A549 treated with DMSO at 1 μM for 4 hours (cell line): ENCODE measurements at places on chromosomes 11 and 22. TPM values are rescaled to one million over a fixed set of nuclear protein-coding genes. Genes with fewer than 3 reads are reported as not detected.

NAALADL1 gene
- not detected in 5 replicates for total RNA-seq

LRFN4 gene
- total RNA-seq, result 53.6 to 81.7 TPM (median 67.6 TPM) in 5 replicates

OR8D4 gene
- total RNA-seq, result not detected in 5 replicates

SCGB1C1 gene
- not detected in 5 replicates for total RNA-seq

OR56A1 gene
- not detected in 5 replicates for total RNA-seq

SYT9 gene
- 0.13 to 0.25 TPM (median 0.17 TPM) in 5 replicates for total RNA-seq

TREH gene
- 0.05 TPM in 1 of 5 replicates, not detected in the others for total RNA-seq

PKDREJ gene
- total RNA-seq, result not detected in 5 replicates

TSGA10IP gene
- not detected in 5 replicates for total RNA-seq

ZDHHC24 gene
- 7.8 to 13.8 TPM (median 12.9 TPM) in 5 replicates for total RNA-seq

RIBC2 gene
- 2.3 to 3.2 TPM (median 2.7 TPM) in 5 replicates for total RNA-seq

CRACR2B gene
- total RNA-seq, result 3.1 to 4.7 TPM (median 3.6 TPM) in 5 replicates

ROBO4 gene
- total RNA-seq, result 0.02 to 0.07 TPM in 2 of 5 replicates, not detected in the others

GLB1L3 gene
- 0.04 TPM in 1 of 5 replicates, not detected in the others for total RNA-seq

C11orf86 gene
- total RNA-seq, result 28.5 to 55.5 TPM (median 43.6 TPM) in 5 replicates

CBX7 gene
- total RNA-seq, result 0.84 to 1.5 TPM (median 1.3 TPM) in 5 replicates

C11orf97 gene
- total RNA-seq, result not detected in 5 replicates

OR5B21 gene
- total RNA-seq, result not detected in 5 replicates

TNNI2 gene
- not detected in 5 replicates for total RNA-seq

MPPED2 gene
- total RNA-seq, result not detected in 5 replicates

OR8D1 gene
- total RNA-seq, result not detected in 5 replicates

SUSD2 gene
- total RNA-seq, result 54.2 to 70.2 TPM (median 58.4 TPM) in 5 replicates

ELF5 gene
- not detected in 5 replicates for total RNA-seq

DDX25 gene
- 0.04 to 0.32 TPM (median 0.06 TPM) in 3 of 5 replicates, not detected in the others for total RNA-seq

FAM227A gene
- total RNA-seq, result 0.66 to 1.1 TPM (median 0.73 TPM) in 5 replicates

CSF2RB gene
- 0.01 TPM in 1 of 5 replicates, not detected in the others for total RNA-seq

MUC6 gene
- total RNA-seq, result 0.01 TPM in 2 of 5 replicates, not detected in the others

C11orf68 gene
- 58.3 to 75.5 TPM (median 60.6 TPM) in 5 replicates for total RNA-seq

ANO5 gene
- total RNA-seq, result 1.5 to 2.5 TPM (median 2.0 TPM) in 5 replicates

TMEM9B gene
- 32.6 to 48.4 TPM (median 40.1 TPM) in 5 replicates for total RNA-seq

C11orf42 gene
- not detected in 5 replicates for total RNA-seq

MS4A15 gene
- total RNA-seq, result not detected in 5 replicates

BAIAP2L2 gene
- 4.3 to 5.2 TPM (median 4.3 TPM) in 5 replicates for total RNA-seq

MEN1 gene
- 25.9 to 45.2 TPM (median 41.1 TPM) in 5 replicates for total RNA-seq
